GM06990 (cell line): ENCODE measurements at places on chromosomes 3 and 15.
A peak's percentile ranks its signal among the peaks of the same experiment; 100 is the strongest.

GRCh38 chr3:138797508-138798038 lies 37.2 kb downstream of the PIK3CB start:
- no peak for DNase-seq

DNA sequence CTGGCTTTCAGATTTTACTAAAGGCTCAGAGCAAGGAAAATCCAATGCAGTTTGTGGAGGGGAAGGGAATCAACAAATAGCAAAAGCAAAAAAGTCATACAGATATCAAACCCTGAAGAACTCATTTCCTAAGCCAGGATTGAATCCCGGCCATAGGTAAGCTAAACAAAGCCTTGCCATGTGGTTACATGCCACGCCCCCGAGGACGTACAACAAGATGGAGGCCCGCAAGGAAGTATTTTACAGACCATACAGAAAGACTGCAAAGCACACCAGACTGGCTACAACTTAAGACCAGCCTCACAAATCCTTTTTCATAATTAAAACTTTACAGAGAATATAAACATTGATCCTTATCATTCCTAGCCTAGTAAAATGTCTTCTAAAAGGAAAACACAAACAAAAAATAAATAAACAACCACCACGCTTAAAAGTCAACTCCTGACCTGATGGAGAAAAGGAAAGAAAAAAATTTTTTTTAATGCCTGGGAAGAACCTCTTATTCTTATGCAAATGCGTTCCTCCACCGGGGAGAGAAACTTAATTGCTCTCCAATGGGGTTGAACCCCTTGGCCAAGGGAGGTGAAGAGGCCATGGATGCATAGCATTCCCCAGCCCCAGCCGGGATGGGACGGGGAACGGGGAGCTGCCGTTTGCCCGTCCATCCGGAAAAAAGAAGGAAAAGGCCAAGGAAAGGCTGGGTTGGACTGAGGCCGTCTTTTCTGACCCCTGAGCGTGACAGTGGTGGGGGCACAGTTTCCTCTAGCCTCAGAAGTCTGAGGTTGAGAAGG lies 39.3 kb downstream of the IL1RAP start:
- no peak for DNase-seq

DNA sequence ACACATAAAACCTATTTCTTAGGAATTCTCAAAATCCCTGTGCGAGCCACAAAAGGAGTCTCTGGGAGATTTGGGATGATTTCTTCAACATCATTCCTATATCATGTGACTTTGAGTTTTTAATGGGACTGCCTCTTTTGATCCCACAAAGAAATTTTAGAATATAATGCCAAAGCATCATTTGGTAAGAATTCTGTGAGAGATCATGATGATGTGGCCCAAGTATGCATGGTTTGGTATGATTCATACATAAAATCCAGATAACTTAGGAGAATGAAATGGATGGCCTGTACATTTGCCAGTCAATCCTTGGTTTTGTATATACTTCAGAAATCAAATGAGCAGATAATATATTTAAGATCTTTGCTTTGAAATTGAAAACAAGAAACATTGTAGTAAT lies 61.3 kb downstream of the UBE2E2 start:
- no peak for DNase-seq

GRCh38 chr3:103085465-103085864 lies 650.6 kb downstream of the ZPLD1 start:
- no peak for DNase-seq

DNA sequence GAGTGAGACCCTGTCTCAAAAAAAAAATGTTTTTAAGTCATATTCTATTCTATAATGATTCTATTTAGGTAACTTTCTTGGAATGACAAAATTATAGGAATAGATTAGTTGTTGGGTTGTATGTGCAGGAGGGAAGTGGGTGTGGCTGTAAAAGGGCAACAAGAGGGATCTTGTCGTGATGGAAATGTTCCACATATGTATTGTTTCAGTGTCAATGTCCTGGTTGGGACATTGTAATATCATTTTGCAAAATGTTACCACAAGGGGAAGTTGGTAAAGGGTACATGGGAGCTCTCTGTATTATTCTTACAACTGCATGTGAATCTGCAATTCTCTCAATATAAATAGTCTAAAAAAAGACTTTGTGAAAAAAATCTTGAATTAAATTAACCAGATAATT lies 14.3 kb upstream of the ABHD5 start:
- DNase-seq = no peak

DNA sequence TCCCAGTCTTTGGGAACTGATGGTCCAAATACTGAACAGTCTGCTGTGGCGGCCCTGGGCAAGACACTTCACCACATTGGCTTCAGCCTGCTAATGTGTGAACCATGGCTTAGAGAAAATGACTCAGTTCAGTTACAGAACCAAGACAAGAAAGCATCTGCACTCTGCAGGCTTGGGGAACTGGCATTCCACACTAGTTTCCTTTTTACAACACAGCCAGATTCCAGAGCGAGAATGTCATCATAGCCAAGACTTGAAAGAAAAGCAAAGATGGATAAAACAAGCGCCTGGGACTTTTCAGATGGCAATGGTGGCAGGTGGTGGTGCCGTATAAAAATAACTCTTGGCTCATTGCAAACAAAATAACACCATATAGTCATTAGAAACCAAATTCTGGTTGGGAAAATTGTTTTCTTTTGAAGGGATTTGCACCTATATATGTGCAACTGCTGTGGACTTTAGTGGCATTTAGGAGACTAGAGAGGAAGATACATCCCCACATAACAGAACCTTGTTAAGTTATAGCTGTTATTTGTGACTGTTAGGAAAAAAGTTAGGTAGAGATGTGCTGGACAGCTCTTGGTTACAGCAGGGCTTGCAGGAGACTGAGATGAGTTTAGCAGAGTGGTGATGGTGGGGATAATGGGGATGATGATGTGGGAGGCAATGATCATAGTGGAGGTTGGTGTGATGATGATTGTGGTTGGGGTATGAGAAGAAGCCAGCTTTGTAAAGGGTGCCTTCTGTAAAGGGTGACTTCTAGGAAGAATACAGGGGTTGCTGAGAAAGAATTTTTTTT lies 273.6 kb downstream of the THRB start:
- no peak for DNase-seq

DNA sequence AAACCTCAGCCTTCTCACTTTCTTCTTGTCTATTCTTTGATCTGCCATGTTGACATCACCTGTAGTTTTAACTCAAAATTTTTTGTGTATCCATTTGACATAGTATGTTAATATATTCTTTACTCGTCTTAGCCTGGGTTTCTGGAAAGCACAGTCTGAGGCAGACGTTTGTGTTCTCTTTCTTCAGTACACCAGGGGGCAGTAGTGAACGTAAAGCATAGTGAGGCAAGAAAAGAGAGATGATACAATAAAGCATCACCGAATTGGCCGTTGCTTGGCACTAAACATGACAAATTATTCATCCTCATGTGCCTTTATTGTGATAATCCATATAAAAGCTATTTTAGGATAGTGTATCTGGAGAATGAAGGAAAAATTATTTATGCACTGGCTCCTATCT lies 141.0 kb upstream of the MYRIP start:
- peak; percentile 5 for DNase-seq

DNA sequence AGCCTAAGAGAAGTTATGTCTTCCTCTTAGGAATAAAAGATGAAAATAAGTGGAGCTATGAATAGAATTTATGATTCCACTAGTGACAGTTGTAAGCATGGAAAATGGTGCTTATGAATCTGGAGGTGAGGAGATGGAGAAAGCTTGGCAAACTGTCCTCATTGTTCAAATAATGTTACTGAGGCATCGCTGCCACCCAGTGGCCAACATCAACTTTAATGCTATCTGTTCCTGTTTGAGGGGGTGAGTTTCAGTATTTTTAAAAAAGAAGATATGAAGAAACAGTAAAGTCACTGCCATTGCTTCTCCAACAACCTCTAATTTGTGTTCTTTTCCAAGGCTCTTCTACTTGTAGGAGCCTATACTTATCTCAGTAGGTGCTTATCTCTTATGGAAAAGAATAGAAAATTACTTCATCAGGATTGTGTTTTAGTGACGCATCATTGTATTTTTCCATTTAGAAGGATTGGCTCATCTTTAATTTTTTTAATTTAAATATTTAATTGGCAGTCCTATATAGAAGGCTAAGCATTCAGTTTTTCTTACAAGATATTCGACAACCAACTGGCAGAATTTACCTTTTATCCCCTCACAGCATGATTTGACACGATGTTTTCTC lies 260.4 kb upstream of the P2RY1 start:
- no peak for DNase-seq

GRCh38 chr3:81554388-81554787 lies 207.1 kb downstream of the GBE1 start:
- DNase-seq = no peak

GRCh38 chr3:112649478-112649735 lies 8.5 kb upstream of the CCDC80 start:
- DNase-seq = no peak

- DNase-seq = no peak
These were observed 478.3 kb upstream of the PPP2R3A start for GRCh38 chr3:135487261-135487660.

- DNase-seq = no peak
These were observed 1.3 kb downstream of the GMPS start for GRCh38 chr3:155871746-155872158.

GRCh38 chr15:98823012-98823458 lies 174.7 kb downstream of the IGF1R start:
- no peak for DNase-seq

- DNase-seq = no peak
These were observed 158.9 kb downstream of the ISL2 start for GRCh38 chr15:76495487-76495886.

DNA sequence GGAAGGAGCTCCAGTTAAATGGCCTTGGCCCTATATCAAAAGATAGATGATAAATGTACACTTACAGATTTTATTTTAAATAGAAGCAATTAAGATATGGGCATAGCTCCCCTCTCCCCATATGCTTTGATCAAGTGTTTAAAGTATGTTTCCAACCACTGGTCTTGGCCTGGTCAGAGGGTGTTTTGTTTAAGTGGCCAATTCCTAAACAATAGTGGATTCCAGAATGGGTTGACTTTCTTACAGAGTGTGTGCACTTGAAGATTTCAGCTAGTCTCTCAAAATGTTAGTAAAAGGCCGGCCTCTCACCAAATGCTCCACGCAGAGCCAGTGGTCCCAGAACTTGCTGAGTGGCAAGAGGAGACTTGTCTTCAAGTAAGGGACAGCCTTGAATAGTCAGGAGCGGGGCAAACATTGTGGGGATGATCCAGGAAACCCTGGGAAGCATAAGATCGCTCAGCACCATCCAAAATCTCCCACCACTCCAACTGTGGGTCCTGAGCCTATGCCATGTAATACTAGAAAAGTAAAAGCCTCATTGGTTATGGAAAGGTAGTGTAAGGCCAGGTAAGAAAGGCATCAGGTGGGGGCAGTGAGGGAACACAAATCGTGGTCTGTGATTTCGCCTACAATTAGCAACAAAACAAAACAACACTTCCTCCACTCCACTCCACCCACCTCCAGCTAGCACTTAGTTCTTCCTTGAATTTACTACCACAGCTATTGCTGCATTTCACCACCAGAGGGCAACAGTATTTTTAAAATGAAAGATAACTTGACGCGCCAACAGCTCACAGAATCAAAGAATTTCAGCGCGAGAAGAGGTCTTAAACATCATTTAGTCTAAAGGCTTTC lies 4.8 kb downstream of the RARRES1 start:
- peak; percentile 11 for DNase-seq

- no peak for DNase-seq
These were observed 29.1 kb upstream of the TBC1D23 start for GRCh38 chr3:100231668-100232067.

GRCh38 chr15:78481917-78482316 lies 25.5 kb upstream of the HYKK start:
- no peak for DNase-seq

GRCh38 chr3:110234831-110235230 lies 836.8 kb upstream of the NECTIN3 start:
- DNase-seq = no peak

DNA sequence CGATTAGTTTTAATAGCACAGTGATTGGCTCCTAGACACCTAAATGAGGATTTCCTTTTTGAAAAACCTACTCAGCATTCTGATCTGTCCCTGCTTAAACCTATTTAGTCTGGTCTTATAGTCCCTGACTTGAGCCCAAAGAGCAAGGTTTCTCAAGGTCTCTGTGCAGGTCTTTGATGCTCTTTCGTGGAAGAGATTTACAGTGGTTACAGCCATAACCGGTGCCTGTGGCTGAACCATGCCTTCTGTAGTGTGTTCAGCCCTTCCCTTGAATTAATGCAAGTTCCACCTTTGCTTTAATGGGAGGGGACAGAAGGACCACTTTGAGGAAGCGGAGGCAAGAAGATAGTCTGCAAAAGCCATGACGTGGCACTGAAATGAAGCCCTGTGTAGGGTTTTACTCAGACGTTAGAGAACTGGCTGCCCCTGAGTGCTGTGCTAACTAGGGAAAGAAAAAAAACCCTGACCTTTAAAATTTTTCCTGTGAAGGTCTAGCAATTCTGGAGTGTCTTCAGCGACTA lies 43.0 kb downstream of the ZBTB38 start:
- DNase-seq = no peak

GRCh38 chr3:112000966-112001365 lies 2.2 kb downstream of the TAGLN3 start:
- no peak for DNase-seq

DNA sequence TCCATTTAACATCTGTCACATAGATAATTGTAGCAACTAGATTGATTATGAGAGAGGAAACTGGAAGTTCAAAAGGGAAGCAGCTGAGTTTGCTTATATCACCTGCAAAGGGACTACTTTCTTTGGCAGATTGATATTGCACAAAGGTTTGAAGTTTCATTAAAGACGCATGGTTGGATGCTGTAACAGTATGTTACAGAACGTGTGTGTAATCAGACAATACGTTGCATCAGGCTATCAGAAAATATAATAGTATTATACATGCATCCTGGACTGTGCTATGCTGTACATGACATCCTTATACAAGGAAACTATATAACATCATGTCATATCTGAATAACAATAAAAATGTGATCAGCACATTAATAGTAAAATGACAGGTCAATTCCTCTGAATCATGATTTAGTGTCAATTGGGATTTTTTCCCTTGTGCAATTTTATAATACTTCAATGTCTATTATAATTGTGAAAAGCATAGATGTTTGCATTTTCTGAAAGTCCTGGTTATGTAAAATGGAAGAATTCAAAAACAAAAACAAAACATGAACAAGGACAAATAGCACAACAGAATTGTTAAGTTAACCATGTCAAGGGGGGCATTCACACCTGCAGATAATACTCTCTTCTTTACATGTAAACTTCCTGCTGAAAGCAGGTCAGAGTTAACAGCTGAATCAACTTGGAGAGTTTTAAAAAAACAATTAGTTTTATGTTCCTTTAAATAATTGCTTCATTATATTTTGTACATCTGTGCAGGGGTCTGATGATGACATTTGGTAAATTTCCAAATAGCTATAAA lies 283.2 kb upstream of the KCNH8 start:
- DNase-seq = no peak
